ENCODE measurements at places on chromosomes 2 and 18. TPM values are rescaled to one million over a fixed set of nuclear protein-coding genes. Genes with fewer than 3 reads are reported as not detected.

GKN1 gene
- not detected for total RNA-seq

HOXD8 gene
- 69.9 TPM for total RNA-seq

PDCD1 gene
- 0.58 TPM for total RNA-seq

ZDBF2 gene
- 16.9 TPM for total RNA-seq

CERS6 gene
- 40.2 TPM for total RNA-seq

PRSS56 gene
- 0.18 TPM for total RNA-seq

SLC16A14 gene
- 10.1 TPM for total RNA-seq

ACTG2 gene
- total RNA-seq = 2.6 TPM

DYNC2LI1 gene
- 58.2 TPM for total RNA-seq

KCNE4 gene
- 11.2 TPM for total RNA-seq

CCDC85A gene
- 4.2 TPM for total RNA-seq

CDK15 gene
- total RNA-seq = 1.3 TPM

DSG1 gene
- total RNA-seq = 0.06 TPM

LIMS1 gene
- total RNA-seq = 77.7 TPM

AQP12B gene
- total RNA-seq = 0.58 TPM

KCNJ13 gene
- 1.8 TPM for total RNA-seq

C1QL2 gene
- total RNA-seq = not detected

STK39 gene
- 15.3 TPM for total RNA-seq

RAPGEF4 gene
- 17.5 TPM for total RNA-seq

PSMA8 gene
- total RNA-seq = not detected
